Stimulated activated CD4-positive, alpha-beta T cell treated with anti-CD3 and anti-CD28 coated beads, Interleukin-1b, Interleukin-23, amount 100 ng/mL, for 1 hour (primary cell): ENCODE measurements at places on chromosomes 13 and 19.

DNA sequence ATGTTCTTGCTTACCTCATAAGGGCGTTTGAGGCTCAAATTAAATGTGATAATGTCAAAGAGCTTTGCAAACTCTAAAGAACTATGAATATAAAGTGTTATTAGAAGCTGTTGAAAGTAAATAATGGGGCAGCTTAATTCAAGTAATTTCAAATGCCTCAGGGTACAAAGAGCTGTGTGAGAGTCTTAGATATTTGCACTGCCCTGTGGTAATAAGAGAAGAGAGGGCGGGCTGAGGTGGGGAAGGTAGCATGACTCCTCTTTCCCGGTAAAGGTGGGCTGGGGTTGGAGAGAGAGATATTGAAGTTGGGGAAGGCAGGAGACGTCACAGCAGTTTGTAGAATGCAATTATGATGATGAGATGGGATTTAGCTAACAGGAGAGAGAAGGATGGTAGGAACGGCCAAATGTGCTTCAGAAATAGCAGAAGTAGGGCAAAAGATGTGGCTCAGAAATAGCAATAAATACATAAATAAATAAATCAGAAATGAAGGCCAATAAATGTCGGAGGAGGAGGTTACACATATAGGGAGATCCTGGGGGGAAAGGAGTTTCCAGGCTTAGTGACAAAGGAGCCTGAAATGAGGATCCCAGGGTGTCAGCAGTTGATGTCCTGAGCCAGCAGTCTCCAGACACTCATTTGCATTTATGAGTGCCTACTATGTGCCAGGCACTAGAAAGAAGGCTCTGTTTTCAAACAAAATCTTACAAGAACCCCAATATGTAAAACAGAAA is 35.7 kb upstream of the RCBTB2 start:
- DNase-seq: no peak

GRCh38 chr13:112618501-112618900 is 30.5 kb upstream of the TUBGCP3 start:
- DNase-seq: no peak

- DNase-seq: no peak
These were observed 128.2 kb downstream of the MZT1 start for GRCh38 chr13:72599178-72599743.

- no peak for DNase-seq
These were observed 1231.4 kb upstream of the MIR17HG start for GRCh38 chr13:90116121-90116520.

DNA sequence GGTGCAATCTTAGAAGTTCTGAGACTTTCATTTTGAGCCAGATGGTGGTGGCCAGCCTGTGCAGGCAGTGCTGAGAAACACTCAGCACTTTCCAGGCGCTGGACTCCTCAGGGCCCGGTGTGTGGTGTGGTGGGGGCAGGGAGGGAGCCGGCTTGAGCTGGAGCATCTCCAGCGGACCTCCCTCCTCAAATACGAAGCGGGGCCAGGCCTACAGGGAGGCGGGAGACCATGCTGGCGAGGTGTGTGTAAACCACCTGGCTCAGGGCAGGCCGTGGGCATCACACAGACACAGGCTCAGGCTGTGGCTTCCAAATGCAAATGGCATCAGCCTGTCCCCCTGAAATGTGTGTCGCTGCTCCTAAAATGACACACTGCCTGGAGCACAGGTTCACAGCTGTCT is 33.3 kb upstream of the RANBP3 start:
- DNase-seq: no peak

DNA sequence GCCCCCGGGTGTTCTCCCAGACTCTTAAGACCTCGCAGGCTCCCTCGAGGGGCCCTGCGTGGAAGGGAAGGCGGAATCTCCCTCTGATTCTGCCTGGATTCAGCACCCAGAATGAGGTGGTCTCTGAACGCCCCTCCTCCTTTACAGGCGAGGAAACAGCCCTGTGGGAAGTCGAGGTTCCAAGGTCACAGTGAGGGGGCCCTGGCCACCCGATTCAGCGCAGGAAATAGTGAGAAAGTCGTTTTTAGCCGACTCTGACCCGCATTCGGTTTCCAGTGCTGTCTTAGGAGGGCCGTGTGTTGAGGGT is 1.1 kb downstream of the BSG start:
- DNase-seq: no peak
